ENCODE measurements at places on chromosomes 5 and 9.

DNA sequence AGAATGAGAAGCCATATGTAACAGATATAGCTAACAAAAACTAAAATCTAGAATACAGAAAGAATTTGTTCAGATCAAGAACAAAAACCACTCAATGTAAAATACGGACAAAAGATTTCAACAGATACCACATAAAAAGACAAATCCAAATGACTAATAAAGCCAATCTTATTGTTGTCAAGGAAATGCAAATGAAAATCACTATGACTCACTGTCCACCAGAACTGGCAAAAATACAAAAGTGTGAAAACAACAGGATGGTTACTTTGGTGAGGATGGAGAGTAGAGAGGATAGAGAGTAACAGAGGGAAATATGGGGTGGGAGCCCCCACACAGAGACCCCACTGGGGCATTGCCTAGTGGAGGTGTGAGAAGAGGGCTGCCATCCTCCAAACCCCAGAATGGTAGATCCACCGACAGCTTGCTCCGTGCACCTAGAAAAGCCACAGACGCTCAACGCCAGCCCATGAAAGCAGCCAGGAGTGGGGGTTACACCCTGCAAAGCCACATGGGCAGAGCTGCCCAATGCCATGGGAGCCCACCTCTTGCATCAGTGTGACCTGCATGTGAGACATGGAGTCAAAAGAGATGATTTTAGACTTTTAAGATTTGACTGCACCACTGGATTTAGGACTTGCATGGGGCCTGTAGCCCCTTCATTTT is 15.2 kb upstream of the RHOBTB3 start:
- no peak for DNase-seq

DNA sequence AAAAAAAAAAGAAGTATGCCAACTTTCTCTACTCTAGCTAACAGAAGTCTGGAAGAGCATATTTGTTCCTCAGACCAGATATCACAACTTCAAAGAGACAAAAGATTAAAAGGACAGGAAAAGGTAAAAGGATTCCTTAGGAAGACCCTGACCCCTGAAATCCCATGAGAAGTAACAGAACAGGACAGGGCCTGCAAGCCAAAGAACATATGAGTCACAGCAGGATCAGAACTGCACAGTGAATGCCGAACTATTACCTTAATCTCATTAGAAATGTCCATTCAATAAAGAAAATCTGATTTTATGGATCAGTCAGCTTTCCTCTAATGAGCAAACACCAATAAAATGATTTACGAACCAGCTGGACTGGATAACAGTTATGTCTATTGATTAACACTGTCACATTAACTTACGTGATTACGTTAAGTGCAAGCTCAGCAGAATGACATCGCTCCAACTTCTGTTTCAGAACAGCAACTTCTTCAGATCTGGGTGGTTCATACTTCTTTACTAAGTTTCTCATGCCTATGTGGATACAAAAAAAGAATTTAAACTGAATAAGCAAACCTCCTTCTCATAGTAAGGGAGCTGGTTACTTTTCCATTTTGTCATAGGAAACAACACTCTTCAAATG is 13.6 kb downstream of the CCNH start:
- DNase-seq = no peak

DNA sequence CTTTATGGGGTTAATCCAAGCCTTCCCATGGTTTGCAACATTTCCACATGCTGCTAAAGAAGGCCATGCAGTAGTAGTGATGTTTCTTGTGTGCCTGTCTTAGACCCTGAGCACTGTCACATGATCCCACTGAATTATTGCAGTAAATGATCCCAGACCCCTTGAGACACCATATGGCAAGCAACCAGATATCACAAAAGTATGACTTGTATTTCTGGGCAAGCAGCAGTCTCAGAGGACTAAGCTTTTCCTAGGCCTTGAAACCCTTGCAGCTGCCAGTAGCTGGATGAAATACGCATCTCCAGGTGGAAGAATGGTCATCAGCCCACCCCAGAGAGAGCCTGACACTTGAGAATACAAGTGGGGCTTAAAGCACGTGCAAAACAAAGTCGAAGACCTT is 41.8 kb downstream of the CDO1 start:
- DNase-seq = no peak

DNA sequence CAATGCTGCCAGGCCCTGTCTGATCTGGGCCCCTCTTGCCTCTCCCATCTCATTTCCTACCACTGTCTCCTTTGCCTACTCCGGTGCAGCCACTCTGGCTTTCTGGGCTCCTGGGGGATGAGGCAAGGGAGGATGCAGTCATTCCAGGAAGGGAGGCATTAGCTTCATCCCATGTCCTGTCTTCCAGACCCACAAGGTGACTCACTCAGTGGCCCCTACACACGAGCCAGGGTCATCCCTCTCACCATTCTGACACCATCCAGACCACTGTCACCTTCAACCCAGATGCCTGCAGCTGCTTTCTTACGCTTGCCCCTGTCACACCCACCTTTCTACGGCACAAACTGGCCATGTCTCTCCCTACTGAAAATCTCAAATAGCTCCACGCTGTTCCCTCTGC is 19.1 kb downstream of the ACSL6 start:
- no peak for DNase-seq

DNA sequence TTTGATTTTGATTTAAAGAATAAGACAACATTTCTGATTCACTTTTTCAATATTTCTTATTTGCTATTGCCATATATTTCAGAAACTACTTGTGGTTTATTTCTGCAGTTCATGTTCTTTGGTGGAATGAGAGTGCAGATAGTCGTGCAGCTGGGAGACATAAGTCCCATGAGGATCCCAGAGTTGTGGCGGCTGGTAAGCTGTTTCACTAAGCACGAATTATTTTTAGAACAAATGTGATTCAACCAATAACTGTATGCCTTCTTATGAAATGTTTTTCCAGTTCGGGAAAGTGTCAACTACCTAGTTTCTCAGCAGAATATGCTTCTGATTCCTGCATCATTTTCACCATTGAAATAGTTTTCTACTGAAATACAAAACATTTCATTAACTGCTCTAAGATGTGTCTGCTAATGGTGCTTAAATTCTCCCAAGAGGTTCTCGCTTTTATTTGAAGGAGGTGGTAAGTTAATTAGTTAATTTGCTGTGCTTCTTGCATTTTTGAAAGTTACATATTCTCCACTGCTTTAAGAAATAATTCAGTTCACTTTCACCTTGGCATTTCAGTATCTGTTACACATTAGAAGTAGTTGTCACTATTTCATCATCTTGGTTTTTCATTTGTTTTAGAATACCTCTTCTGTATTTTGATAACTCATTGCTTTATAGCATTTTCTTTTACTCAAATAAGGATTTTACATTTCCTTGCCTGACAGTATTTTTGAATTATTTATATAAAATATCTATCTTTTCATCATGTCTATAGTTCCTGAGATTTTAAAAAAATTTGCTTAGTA is 9.0 kb downstream of the NIPSNAP3B start:
- DNase-seq = no peak

DNA sequence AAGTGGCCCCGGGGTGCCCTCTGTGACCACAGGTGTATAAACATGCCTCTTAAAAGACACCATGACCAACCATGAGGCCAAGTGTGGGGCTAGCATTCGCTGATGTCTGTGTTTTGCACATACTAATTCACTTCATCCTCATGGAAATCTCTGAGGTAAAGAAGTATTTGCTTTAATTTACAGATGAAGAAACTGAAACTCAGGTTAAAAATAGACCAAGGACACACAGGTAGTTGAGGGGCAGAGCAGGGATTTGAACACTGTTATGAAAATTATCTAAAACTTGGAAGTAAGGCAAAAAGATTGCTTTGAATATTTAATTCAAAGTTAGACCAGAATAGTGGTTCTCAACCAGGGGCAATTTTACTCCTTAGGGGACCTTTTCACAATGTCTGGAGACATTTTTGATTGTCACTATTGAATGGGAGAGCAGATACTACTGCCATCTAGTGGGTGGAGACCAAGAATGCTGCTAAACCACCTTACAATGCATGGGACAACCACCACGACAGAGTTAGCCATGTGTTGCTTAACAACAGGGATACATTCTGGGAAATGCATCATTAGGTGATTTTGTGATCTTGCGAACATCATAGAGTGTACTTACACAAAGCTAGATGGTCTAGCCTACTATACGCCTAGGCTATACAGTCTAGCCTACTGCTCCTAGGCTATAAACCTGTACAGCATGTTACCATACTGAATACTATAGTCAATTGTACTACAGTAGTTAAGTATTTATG is 8.0 kb upstream of the FXN start:
- DNase-seq = peak; percentile 87

GRCh38 chr5:92017776-92018175 is 634.7 kb upstream of the ARRDC3 start:
- no peak for DNase-seq

DNA sequence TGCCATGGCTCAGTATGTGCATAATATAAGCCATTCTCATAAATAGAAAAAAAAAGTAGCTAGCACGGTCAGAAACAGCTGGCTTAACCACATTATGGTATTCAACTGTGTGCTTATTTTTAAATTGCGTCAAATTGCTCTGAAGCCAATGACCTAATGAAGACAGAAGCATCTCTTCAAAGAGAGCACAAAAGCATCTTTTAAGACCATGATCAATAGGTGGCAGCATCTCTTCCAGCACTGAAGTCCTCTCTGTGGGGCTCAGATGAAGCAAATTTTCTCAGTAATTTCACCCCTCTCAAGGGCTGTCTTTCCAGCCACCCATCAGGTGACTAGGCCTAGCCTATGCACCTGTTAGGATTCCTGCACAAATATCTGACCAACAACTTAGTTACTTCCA is 251.4 kb downstream of the GLIS3 start:
- peak; percentile 23 for DNase-seq

DNA sequence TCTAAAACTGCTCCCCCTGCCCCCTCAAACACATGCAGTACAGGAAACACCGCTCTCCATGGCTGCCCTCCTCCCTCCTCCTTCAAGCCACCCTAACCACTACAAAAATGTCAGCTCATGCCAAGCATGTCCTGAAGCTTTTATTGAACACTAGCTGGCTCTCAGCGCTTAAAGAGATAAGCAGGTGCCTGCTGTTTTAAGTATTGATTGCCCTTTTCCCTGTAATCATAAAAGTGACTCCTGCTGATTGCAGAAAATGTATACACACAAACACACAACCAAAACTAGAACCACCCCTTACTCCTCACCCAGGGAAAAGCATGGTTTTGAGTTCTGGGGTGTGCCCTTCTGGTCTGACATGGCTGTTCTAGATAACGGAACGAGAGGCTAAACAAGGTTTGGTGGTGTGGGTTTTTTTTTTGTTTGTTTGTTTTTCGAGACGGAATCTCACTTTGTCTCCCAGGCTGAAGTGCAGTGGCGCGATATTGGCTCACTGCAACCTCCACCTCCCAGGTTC is 3.7 kb upstream of the UCK1 start:
- DNase-seq = no peak

DNA sequence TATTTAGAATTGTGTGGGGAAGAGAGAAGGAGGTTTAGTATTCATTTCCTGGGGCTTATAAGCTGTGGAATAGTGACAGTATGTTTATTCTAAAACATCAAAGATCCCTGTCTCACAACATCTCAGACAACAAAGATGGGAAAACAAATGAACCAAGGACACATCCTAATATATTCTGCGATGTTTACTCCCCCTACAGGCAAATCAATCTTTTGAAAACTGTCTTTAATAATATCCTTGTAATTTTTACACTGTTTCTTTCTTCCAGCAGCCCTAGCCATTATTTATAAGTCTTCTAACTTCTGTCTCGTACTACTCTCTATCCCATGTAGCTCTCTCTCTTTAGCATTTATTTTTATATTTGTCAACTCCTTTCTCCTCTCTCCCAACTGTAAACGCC is 33.5 kb upstream of the TMEM252 start:
- peak; percentile 17 for DNase-seq

GRCh38 chr9:106961623-106962022 is 98.7 kb downstream of the ZNF462 start:
- DNase-seq = no peak

- DNase-seq = peak; percentile 94
These were observed 6.1 kb upstream of the PANK3 start for GRCh38 chr5:168585119-168585856.

- no peak for DNase-seq
These were observed 757.0 kb upstream of the ADAMTS16 start for GRCh38 chr5:4383102-4383501.

DNA sequence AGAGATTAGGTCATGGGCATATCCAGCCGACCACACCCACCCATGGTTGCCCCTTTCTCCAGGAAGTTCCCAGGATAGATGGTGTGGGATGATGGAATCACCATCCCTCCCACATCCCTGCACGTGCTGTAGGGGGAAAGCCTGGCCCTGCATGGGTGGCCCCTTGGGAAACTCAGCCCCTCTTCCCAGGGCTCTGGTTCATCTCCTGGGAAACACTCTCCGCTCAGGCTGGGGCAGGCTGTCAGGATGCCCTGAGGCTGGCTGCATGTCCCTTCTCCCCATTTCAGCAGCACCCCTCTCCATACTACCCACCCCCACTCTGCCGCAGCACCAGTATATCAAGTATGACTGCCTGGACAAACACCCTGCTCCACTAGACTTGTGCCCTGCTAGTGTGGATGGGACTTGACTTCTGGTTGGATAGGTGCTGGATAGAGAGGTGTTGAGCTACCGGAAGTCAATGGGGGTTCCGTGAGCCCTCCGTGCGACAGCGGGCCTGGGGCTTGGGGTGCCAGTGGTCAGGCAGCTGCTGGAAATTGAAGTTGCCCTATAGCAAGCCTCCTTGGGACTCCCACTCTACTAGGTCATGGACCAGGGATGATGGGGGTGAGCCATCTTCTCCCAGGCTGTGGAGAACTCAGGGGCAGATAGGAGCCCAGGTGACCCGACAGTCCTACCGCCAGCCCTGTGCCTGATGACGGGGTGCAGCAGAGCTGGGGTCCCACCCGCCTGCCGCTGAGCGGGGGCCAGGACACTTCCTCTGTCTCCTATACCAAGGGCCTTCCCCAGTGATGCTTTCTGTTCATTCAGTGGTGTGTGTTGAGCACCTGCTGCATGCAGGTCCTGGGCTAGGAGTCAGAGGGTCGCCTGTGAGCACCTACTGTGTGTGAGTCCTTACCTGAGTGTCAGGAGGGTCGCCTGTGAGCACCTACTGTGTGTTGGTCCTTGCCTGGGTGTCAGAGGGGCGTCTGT is 69.4 kb upstream of the COL5A1 start:
- no peak for DNase-seq

DNA sequence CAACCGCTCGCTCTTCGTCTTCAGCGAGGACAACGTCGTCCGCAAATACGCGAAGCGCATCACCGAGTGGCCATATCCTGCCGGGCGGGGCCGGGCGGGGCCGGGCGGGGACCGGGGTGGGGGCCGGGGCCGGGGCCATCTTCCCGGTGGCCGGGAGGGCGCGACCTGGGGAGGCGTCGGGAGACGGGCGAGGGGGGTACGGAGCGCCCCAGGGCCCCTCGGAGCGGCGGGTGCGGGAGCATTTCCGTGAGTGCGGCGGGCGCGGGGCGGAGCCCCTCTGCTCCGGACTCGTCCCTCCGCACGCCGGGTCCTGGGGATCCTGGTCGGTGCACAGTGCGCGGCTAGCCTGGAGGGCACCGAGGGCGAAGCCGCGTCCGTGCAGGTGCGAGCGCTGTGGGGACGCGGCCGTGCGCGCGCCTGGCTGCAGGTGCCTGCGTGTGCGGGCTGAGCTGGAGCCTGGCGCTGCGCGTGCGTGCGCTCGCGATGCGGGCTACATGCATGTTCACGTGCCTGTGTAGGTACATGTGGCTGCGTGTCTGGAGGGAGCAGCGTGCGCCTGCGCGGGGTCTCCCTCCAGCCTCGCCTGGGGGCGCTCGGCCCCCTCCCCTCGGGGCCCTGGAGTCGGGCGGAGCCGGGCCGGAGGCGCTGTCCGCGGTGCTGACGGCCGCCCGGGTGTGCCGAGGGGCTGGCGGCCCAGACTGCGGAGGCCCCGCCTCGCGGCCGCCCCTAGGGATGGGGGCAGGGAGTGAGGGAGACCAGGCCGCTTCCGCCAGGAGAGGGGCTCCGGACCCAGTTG is 762 bp downstream of the CACNA1B start:
- DNase-seq = peak; percentile 60

GRCh38 chr9:16864649-16865434 is 5.6 kb downstream of the BNC2 start:
- DNase-seq = no peak

Data from G401 (cell line).